ENCODE measurements at places on chromosomes 1 and 21.
A peak's percentile ranks its signal among the peaks of the same experiment; 100 is the strongest.

DNA sequence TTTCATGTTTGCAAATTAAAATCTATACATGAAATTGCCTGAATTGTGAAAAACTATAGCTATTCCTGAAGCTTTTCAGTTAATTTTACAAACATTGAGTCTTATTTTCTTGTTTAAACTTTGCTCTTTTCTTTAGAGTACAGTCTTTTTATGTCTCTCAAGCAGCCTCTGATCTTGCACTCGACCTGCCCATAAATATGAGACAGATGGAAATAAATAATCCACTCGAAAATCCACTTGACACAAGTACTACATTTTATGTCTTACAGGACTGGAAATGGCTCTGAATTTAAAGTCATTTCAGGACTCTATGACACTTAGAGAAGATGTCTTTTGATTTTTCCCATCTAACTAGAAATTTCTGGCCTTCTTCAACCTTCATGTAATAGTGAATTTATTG lies 283.8 kb downstream of the USP25 start:
- no peak for DNase-seq

- DNase-seq = no peak
These were observed 12.0 kb downstream of the SLAMF1 start for GRCh38 chr1:160634543-160635491.

DNA sequence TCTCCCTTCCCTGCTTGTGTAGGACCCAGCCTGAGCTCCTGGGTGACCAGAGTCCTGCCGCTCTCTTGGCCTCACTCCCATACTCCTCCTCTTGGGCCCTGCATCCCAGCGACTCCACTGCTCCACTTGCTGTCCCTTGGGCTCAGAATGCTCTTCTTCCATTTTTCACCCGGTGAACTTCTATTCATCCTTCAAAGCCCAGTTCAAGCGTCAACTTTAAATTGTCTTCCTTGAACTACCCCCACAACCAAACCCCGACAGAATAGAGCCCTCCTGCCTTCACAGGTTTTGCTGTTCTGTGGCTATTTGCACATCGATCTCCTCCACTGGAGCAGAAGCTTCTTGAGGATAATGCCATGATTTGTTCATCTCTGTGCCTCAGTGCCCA lies 215.4 kb upstream of the EDN2 start:
- DNase-seq = no peak

- no peak for DNase-seq
These were observed 38.6 kb upstream of the POFUT2 start for GRCh38 chr21:45326169-45326851.

- DNase-seq = no peak
These were observed 27.6 kb downstream of the CLDN14 start for GRCh38 chr21:36452281-36452825.

DNA sequence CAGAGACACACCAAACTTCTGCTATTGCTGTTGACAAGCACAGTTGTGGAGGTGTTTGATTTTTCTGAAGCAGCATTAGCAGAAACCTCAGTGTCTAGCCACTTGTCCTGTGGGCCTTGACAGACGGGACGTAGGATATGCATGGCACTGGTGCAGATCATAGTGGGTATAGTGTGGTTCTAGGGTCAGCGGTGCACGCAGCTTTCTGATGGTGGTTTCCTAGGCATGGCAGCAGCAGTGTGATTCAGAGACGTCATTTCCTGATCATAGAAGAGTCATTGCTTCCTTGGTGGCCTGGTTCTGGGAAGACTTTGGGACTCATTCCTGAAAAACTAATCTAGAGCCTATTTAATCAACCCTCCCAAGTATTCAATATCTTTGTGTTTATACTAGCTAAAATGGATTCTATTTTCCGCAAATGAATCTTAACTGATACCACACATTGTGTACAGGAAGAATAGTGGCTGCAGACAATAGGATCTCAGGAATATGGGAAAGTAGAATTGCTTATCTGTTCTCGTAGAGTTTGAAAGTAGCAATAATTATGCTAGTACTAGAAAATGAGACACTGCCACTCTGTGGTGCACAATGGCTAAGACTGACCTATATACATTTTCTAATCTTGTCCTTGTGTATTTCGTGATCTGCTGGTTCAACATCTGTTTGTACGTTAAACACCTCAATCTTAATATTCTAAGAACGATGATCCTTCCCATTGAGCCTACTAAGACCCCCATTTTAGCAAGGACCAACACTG lies 2.8 kb upstream of the USP1 start:
- no peak for DNase-seq

DNA sequence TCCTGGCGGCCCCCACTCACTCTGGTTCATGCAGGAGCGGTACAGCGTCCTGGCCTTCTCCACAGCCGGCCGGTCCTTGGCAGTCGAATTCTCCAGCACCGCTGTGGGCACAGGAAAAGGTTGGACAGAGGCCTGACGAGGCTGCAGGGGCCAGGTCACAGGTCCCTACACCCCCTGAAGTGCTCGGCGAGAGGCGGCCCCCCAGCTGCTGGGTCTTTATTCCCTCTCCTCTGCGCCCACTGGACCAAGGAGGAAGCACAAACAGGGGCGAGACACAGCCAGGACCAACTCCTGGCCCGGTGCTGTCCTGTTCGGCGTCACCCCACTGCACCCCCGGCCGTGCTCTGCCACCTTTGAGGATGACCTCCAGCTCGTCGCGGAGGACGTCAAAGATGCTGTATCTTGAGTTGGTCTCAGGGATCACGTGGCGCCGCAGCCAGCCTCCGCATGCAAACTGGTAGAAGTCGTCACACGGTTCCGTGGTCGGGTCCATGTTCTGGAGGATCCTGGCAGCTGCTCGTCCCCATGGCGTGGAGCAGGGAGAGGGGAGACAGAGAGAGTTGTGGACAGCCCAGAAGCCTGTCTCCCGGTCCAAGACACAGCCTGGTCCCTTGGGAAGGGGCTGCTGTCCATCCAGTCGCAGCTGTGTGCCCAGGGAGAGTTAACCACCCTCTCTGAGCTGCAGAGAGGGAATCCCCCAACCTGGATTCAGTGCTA lies 22.9 kb downstream of the PRXL2B start:
- no peak for DNase-seq

- DNase-seq = no peak
These were observed 6.2 kb downstream of the ADAMTSL4 start for GRCh38 chr1:150555198-150555970.

- DNase-seq = no peak
These were observed 71.5 kb upstream of the TNR start for GRCh38 chr1:175814885-175815284.

DNA sequence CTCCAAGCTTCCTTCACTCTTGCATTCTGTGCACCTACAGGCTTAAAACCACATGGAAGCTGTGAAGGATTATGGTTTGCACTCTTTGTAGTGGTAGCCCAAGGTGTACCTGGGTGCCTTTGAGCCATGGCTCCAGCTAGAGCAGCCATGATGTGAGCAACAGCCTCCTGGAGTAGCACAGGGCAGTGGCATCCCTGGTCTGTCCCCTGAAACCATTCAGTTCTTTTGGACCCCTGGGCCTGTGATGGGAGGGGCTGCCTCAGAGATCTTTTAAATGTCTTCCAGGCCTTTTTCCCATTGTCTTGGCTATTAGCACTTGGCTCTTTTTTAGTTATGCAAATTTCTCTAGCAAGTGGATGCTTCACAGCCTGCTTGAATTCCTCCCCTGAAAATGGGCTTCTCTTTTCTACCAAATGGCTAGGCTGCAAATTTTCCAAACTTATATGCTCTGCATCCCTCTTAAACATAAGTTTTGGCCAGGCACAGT lies 47.4 kb downstream of the CLCA4 start:
- peak; percentile 28 for DNase-seq

DNA sequence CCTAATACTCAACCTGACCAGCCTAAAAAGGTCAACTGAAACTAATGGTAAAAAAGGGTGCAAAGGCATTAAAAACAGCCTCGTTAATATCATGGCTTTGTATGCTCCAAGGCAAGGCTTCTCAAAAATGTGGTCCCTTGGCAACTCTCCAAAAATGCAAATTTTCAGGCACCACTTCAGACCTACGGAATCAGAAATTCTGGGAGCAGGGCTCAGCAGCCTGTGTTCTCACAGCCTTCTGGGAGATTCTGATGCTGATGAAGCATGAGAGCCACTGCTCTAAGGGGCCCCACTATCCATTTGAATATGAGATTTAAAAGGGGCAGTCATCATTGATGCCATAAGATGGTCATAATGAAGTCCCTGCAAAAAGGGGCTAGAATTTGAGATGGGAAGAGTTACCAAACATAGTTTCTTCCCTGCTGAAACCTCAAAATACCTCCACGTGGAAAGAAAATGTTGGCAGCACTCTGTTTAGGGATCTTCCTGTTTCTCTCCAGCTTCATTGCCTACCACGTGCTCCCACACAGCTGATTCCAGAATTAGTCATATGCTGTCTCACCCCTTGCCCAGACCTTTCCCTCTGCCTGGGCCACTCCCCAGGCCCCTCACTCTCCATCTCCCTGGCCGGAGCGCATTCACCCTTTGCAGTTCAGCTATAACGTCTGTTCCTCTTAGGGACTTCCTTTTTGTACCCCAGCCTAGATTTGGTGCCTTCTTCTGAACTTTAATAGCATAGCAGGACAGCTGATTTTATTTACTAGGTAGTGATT lies 46.7 kb downstream of the PHC2 start:
- no peak for DNase-seq

DNA sequence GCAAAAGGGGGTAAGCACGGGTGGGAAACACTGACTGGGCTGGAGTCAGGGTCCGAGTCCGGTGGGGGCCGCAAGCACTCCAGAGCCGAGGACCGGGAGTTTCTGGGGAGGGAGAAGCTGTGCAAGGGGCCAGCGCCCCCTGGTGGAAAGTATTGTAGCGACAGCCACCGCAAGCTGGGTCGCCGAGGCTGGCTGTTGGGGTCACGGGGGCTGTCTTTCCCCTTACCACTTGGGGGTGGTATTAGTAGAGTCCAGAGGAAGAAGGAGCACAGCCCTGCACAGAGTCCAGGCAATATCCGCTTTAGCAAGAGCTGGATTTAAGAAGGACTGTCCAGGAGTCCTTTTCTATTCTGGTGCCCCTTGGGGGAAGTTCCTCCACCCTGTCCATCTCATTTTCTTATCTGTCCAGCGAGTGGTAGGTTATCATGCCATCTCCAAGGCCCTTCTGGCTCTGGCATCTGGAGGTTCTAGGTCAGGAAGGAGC lies 17.9 kb upstream of the ETV3 start:
- peak; percentile 93 for DNase-seq

DNA sequence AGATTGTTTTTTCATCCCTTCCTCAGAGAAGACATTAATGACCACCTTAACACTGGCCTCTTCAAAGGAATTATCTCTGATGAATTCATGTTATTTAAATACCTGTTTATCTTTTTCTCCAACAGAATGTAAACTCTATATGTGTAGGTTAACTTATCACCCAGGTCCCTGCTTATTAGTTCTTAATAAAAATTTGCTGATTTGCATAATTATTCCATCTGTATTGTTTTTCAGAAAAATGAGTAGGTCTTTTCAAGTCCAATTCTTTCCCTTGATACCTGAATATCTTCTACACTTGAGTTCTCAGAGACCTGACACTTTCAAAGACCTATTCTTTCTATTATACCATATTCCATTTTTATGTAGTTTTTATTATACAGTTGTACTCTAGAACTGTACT lies 886.7 kb upstream of the TMPRSS15 start:
- no peak for DNase-seq

- no peak for DNase-seq
These were observed 10.9 kb downstream of the TIMM17A start for GRCh38 chr1:201966171-201966570.

GRCh38 chr1:162206300-162206699 lies 136.8 kb downstream of the NOS1AP start:
- DNase-seq = no peak

DNA sequence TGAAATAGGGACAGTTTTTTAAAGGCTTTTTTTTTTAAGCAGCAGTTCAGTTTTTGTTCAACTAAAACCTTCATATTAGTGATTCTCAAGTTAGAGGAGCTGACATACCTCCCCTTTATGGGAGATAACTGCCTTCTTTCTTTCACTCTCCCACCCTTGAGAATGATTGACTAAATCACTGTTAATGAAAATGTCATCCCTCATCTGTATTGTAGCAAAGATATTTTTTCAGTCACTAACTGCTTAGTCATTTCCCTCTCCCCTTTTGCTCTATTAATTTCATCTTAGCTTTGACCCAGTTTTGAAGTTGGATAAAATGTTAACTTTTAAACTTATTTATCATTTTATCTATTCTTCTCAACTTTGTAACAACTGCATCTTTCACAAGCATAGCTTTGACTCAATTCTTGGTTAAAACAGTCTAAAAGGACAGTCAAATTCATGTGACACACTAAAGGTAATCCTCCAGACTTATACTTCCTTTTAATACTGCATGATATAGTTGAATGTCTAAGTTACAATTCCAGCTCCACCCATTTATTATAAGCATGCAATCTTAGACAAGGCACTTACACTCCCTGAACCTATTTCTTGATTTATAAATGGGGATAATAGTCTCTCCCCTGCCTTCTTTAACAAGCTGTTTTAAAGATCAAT lies 17.1 kb downstream of the CAPZA1 start:
- no peak for DNase-seq

DNA sequence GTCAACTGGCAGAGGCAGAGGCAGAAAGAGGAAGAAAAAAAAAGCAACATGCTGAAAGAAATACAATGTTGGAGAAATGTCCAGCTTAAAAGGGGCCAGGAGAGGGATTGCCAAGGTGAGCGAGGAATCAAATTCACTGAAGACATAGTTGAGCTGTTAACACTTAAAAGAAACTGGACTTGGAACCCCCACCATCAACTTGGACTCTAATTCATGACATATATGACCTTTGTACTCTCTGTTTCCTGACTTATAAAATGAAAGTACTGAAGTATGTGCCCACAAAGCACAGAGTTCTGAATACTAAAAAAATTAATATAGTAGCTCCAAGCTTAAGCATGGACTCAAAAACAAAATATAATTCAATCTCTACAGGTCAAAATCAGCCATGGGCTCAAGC lies 16.1 kb downstream of the PRR9 start:
- no peak for DNase-seq

GRCh38 chr1:38153778-38154470 lies 107.3 kb upstream of the POU3F1 start:
- DNase-seq = no peak

DNA sequence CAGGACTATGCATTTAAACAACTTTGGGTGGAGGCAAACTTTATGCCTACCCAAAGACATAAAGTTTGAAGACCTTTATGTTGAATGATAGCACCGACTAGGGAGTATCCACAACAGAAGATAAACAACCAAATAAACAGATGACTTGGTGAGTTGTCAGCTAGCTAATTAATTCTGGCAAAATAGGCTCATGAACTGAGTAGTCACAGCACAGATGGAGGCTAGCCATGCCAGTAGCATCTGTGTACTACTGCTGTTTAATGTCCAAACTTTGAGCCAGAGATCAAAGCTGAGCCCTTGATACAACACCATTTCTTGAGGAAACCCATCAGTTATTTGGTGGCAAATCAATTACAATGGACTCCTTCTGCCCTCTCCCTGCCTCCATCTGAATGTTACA lies 40.3 kb upstream of the CCDC190 start:
- DNase-seq = no peak

DNA sequence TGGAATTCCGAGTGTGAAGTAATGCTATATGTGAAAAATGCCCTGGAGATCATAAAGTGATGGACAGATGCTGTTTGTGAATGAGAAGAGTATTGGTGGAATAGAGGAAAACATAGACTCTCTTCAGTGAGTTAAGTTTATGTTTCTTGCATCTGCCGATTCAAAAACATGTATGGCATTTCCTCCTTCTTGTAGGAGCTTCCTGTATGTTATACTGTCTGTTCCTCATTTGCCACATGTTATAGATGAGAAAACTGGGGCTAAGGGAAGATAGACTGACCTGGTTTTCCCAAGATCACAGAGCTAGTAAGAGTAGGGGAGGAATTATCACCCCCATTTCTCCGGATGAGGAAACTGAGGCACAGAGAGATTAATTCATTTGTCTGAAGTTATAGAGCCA lies 41.1 kb upstream of the IL20 start:
- no peak for DNase-seq
